ENCODE measurements at places on chromosomes 13 and 19.

GRCh38 chr13:55534306-55534705 lies 1606.4 kb upstream of the PRR20A start:
- no peak for DNase-seq

GRCh38 chr13:46297361-46297811 lies 85.7 kb downstream of the LRRC63 start:
- no peak for DNase-seq

GRCh38 chr13:87123987-87124784 lies 547.0 kb upstream of the SLITRK5 start:
- no peak for DNase-seq

DNA sequence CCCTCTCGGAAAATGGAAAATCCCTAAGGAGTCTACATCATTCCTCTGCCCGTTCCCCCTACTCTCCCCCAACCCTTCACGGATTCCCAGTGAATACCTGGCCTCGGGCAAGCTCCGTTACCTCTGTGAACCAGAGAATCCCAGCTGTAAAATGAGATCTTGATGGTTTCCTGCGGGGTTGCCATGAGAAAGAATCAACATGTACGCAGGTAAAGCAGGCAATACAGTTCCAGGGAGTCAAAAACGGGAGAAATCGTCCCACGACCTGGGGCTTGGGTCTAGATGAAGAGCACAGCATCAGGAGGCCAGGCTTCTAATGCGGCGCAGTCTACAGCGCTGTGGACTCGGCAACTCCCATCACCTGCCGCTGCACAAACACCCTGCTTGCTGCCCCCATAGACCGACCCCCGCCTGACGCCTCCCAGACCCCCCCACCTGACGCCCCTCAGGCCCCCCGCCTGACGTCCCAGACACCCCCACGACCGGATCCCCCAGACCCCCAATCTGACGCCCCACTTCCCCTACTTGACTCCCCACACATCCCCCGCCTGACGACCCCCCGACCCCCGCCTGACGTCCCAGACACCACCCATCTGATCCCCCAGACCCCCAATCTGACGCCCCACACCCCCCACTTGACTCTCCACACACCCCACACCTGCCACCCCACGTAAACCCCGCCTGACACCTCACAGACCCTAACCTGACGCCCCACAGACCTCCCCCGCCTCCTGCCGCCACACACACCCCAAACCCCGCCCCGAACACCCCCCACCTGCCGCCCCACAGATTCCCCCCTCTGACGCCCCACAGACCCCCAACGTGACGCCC lies 680 bp downstream of the LIG4 start:
- DNase-seq: peak; percentile 79

GRCh38 chr13:35978607-35979316 lies 152.4 kb downstream of the DCLK1 start:
- peak; percentile 34 for DNase-seq

DNA sequence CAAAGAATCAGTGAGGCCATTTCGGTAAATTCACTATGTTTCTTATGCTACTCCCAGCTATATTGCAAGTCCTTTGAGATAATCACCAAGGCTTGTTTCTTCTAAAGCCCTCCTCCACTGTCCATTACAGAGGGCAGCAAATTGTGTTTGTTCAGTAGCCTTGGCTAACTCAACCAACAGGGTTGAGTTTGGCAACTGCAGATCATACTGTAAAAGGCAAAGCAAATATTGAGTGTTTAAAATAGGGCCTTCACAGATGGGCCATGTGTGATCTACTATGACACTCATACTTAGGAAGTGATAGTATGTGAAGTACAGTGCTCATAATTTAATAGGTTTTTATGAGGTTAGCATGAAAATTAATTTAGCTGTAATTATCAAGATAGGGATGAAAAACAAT lies 171.3 kb downstream of the DACH1 start:
- no peak for DNase-seq

DNA sequence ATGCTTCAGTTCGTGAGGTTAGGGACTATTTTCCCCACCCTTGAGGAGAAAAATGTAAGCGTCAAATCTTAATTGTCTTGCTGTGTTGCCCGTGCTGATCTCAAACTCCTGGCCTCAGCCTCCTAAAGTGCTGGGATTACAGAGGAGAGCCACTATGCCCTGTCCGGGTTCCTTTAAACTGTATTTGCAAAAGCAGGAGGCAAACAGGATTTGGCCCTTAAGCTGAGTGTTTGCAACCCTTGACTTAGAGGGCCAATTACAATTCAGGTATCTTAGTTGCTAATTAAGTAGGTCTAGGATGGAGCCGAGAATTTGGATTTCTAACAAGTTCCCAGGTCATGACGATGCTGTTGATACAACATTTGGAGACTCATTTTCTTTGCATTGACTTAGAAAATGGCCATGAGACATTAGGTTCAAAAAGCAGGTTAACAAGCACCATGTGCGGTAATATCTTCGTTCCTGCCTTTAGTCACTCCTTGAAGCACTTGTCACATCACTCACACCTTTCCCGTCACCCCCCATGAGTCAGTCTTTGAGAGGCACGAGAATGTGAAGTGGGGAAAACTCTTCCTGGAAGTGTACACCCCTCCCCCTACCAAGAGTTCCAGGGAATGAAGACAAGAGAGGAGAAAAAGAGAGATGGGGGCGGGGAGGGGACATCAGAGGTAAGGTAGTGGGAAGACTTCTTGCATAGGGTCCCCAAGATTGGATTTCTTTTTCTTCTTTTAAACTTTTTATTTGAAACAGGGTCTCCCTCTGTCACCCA lies 2.6 kb downstream of the NAPSA start:
- DNase-seq: no peak

- no peak for DNase-seq
Observed at GRCh38 chr19:17421942-17422341, 2.1 kb downstream of the MVB12A start.

DNA sequence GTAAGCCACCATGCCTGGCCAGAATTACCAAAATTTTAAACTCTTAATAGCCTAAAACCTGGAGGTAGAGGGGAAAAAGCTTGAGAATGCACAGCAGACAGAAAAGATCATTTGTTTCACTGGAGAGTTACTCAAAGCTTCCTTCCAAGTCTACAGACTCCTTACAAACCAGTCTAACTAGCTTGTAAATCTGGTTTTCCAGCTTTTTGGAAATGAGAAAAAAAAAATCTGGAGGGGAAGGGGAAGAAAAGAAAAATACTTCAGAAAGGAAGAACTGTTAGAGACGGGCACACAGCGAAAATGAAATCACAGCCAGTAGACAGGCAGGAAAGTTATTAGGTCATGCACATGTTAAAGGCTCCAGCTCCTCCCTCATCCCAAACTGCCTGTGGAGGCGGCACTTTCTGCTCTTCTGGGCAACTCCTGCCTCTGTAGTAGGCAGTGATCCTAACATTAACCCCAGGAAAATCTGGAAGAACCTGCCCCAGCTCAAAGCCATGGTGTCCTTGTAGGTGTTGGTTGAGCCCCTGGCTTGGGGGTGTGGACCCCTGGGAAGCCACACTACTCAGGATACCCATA lies 17.3 kb downstream of the PARP4 start:
- no peak for DNase-seq

- no peak for DNase-seq
Observed at GRCh38 chr19:35329323-35329722, 336 bp downstream of the CD22 start.

DNA sequence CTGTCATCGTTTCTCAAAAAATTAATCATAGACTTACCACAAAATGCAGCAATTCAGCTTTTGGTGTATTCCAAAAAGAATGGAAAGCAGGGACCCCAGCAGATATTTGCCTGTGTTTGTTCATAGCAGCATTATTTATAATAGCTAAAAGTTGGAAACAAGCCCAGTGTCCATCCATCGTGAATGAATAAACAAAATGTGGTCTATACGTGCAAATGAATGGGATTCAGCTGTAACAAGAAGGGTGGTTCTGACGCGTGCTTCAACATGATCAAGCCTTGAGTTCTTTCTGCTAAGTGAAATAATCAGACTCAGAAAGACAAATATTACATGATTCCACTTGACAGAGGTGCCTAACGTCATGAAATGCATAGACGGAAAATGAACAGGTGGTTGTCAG lies 36.4 kb downstream of the PSG11 start:
- DNase-seq: peak; percentile 89

- DNase-seq: no peak
Observed at GRCh38 chr13:46166224-46166584, 15.8 kb downstream of the LCP1 start.

GRCh38 chr13:79679334-79679733 lies 198.4 kb downstream of the NDFIP2 start:
- DNase-seq: peak; percentile 13

GRCh38 chr13:18992791-18993190 lies 188.8 kb downstream of the TUBA3C start:
- DNase-seq: no peak

- DNase-seq: no peak
Observed at GRCh38 chr19:16327911-16328823, 3.5 kb downstream of the KLF2 start.

GRCh38 chr19:51333836-51334460 lies 8.0 kb downstream of the VSIG10L start:
- no peak for DNase-seq

DNA sequence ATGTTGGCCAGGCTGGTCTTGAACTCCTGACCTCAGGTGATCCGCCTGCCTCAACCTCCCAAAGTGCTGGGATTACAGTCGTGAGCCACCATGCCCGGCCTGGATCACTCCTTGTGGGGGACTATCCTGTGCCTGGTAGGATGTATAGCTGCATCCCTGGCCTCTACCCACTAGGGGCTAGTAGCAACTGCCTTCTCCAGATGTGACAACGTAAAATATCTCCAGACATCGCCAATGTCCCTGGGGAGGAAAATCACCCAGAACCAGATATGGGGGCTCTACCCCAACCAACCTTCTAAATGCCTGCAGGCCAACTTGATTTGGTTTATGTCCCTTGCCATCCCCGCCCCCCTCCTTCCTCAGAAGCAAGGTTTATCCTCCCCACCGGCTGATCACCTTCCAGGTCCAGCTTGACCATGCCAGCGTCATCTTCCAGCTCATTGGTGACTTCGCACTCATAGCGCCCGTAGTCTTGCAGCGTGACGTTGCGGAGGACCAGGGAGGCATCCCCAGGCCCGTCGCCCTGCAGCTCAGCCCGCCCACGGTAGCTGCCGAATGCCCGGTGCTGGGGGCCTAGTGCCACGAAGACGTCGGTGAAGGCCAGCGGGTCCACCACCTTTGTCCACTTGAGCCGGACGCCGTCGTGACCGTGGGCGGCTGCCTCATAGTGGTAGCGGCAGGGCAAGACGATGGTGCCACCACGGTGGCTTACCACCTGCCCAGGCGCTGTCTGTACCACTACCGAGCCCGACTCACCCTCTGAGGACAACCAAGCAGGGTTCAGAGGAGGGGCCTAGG lies 12.5 kb downstream of the TM6SF2 start:
- DNase-seq: no peak

GRCh38 chr13:52004511-52005170 lies 6.6 kb downstream of the ATP7B start:
- DNase-seq: no peak

DNA sequence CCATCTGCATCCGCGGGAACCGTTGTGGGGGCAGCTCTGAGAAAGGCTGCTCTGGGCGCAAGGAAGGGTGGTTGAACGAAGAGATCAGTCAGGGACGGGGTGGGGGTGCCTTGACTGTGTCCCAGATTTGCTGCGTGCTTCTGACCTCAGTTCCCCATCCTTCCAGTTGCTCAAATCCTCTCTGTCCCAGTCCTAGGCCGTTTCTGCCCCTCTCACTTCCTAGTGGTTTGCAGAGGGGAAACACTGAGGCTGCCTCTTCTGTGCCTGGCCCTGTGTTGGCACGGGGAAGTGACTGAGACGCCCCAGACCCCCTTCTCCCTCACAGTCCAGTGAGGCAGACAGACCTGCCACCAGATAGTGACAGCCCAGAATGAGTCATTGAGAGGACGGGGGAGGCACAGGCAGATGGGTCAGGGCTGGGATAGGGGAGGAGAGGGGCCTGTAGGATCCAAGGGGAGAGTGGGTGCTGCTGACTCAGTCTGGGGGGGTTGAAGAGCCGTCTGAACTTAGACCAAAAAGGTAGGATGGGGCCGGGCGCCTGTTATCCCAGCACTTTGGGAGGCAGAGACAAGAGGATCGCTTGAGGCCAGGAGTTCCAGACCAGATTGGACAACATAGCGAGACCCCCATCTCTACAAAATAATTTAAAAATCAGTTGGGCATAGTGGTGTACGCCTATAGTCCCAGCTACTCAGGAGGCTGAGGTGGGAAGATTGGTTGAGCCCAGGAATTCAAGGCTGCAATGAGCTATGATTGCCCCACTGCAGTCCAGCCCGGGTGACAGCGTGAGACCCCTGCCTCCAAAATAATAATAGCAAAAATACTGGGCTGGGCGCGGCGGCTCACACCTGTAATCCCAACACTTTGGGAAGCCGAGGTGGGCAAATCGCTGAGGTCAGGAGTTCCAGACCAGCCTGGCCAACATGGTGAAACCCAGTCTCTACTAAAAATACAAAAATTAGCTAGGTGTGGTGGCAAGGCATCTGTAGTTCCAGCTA lies 26.5 kb downstream of the NUMBL start:
- no peak for DNase-seq

GRCh38 chr13:25233861-25234260 lies 53.4 kb downstream of the MTMR6 start:
- DNase-seq: no peak

DNA sequence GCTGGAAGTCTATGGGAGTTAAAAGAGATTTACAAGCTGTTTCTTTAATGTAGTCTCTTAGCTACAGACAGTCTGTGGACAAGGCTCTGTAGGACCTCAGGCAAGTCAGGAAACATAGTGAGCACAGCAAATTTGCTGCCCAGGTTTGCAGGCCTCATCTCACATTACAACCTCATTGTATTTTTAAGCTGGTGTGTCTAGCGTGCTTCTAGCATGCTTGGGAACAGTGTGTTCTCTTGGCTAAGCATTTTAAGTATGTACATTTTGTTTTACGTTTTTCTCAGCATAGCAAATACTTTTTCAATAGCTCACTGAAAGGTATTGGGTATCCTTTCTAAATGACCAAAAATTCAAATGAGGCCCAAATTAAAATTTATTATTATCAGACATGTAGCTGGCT lies 113.2 kb downstream of the STARD13 start:
- no peak for DNase-seq

GRCh38 chr13:77833331-77833863 lies 85.2 kb downstream of the EDNRB start:
- no peak for DNase-seq

GRCh38 chr13:44573071-44573470 lies 3.1 kb downstream of the TSC22D1 start:
- no peak for DNase-seq

- no peak for DNase-seq
Observed at GRCh38 chr13:106710266-106710665, 142.3 kb upstream of the ARGLU1 start.

Measured in NCI-H1105 treated with DMSO at 0.1 percent for 48 hours (cell line).